Fibroblast of skin of right biceps (primary cell): ENCODE measurements at places on chromosomes 5 and 9.

- DNase-seq = no peak
Observed at GRCh38 chr5:160938532-160938931, 86.5 kb upstream of the ATP10B start.

- DNase-seq = peak; percentile 57
Observed at GRCh38 chr9:26210338-26210851, 532.2 kb upstream of the TUSC1 start.

DNA sequence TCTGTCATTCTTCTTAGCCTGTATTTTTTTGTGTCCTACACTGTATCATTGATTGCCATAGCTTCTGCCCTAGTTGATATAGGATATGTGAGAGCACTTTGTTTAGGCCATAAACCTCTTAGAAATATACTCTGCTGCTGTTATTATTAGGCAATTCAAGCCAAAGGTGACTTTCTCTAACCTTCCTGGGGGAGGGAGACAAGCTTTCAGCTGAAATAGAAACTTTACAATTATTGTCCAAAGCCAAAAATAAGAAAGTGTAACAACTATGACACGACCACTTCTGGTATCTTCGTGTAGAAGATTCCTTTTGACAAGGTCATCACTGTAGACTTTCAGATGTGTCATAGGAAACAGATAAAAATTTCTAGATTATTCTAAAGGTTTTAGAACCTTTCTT is 12.2 kb upstream of the CSNK1A1 start:
- DNase-seq = peak; percentile 73

- DNase-seq = no peak
Observed at GRCh38 chr5:78075301-78075700, 219.2 kb downstream of the AP3B1 start.

DNA sequence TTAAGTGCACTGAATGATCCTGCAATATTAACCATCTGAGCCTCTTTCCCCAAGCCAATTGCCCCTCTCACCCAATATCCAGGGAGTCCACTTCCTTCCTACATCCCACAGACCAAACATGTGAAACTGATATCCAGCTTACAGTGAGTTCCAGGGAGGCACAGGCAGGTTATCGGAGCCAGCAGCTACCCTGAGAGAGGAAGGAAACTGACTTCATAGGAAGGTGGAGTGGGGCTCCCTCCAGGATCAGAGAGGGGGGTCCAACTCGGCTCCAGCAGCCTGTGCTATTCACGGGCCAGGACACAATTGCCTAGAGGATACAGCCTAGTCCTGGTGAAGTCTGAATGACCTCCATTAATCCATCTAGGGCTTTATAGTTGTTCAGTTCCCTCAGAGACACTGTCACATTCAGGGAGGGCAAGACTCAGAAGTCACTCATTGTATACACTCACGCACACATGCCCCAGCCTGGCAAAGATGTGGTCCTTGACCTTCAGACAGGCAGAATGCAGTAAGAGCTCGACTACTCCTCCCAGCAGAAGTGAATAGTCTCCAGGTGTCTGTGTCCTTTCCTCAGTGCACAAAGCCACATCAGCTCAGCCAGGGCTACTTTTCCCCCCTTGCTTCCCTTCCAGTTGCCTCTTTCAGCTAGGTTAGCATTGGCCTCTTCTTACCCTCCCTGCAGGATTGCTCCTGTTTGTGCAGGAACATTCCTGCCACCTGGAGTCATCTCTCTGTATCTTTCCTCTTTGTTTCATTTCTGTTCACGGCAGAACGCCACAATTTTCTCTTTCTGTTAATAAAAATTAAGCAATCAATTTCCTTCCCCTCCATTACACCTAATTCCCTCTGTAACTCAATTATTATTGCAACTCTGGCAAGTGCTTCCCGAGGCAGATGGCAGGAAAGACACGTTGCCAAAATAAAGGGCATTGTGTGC is 501.7 kb downstream of the ARHGEF28 start:
- DNase-seq = peak; percentile 33

- no peak for DNase-seq
Observed at GRCh38 chr9:100557053-100557452, 20.8 kb upstream of the CAVIN4 start.

GRCh38 chr5:136226401-136226800 is 33.4 kb upstream of the SMIM32 start:
- DNase-seq = no peak

DNA sequence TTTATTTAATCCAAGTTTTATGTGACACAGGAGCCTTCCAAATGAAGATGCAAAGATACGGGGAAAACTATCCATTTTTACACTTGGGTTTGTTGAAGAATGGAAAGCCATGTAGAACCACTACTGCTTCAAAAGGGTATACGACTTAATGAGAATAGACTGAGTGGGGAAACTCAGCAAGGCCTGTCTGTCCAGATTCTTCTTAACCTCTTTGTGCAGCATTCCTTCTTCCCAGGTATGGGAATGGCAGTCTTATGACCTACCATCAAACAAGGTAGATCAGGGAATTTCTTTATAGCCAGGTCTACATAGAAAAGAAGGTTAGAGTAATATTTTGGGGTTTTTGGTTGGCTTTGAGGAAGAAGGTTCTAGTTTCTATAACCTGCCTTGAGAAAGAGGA is 23.4 kb downstream of the APTX start:
- DNase-seq = no peak

GRCh38 chr9:89891591-89892304 is 286.9 kb downstream of the GADD45G start:
- DNase-seq = no peak

- peak; percentile 42 for DNase-seq
Observed at GRCh38 chr9:28810388-28811075, 1237.3 kb upstream of the C9orf72 start.
